HFF-Myc (cell line): ENCODE measurements at places on chromosomes 2 and 18.

DNA sequence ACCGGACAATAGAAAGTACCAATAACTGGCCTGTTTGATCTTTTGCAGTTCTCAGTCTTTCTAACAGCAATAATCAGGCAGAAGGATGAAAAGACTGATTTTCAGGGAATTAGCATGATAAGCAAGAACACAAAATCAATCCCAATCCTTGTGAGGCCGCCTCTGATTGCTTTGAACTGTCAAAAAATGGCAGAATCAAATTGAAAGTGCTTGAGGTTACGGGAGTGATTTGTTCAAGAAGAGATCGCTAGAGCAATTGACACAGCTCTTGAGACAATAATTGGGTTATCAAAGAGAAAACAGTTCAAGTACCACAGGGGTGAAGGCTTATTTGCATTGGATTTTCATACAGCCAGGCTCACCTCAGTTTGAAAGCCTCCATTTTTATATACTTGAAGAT, 663.4 kb downstream of the ARHGAP15 start:
- no peak for DNase-seq

GRCh38 chr2:239470151-239470900, 69.5 kb upstream of the HDAC4 start:
- no peak for DNase-seq

GRCh38 chr2:128714851-128715312, 396.2 kb upstream of the HS6ST1 start:
- DNase-seq, result no peak

DNA sequence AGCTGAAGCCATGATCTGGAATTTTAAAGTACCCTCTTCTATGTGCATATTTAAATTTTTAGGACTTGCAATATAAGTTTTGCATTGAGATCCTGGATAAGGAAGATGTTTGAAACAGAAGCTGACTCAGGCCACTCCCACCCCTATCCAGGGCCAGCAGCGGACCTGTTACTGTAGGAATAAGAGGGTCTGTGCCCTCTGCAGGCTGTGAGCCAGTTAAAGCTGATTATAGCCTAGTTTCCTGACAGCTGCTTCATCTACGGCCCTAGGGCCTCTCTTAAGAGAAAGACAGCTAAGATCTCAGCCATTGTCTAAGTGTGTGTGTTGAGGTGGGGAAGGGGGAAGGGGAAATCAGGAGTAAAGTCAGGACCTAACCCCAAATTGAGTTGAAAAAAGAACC, 234.0 kb downstream of the HAUS1 start:
- no peak for DNase-seq

DNA sequence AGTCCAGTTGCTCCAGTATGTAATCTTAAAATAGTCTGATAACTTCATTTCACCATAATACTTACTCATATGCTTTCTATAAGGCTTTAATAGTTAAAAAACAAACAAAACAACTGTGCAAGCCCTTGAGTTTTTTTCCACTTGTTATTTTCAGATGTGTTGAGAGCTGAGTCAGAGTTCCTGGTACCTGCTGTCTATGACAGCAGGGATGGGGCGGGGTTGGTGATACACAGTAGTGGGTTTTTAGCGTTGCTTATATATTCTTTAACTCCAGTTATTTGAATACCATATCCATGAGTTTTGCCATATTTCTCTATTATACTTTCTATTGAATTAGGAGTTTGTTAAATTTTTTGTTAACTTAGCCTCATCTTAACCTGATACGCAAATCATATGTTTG, 5.0 kb downstream of the NAPG start:
- no peak for DNase-seq

GRCh38 chr2:191289049-191289448, 43.8 kb downstream of the MYO1B start:
- no peak for DNase-seq

DNA sequence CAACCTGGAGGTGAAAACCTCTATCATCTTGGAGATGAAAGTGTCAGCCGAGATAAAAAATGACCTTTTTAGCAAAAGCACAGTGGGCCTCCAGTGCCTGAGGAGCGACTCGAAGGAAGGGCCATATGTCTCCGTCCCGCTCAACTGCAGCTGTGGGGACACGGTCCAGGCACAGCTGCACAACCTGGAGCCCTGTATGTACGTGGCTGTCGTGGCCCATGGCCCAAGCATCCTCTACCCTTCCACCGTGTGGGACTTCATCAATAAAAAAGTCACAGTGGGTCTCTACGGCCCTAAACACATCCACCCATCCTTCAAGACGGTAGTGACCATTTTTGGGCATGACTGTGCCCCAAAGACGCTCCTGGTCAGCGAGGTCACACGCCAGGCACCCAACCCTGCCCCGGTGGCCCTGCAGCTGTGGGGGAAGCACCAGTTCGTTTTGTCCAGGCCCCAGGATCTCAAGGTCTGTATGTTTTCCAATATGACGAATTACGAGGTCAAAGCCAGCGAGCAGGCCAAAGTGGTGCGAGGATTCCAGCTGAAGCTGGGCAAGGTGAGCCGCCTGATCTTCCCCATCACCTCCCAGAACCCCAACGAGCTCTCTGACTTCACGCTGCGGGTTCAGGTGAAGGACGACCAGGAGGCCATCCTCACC, 90.2 kb downstream of the SH3BP4 start:
- DNase-seq, result no peak

DNA sequence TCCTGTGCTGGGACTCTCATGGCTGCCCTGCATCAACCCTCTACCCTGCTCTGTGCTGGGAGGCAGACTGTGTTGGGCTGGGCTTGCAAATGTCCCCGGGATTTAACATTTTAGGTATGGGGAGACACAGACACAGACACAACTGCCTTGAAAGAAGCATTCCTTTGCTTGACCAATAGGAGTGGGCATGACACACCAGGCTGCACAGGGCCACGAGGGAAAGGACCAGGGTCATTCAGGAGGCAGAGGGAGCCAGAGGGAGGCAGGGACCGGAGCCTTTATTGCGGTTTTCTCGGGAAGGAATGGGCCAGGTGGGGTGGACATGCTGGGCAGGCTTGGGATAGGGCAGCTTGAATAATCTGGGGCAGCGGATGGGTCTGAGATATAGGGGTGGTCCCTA, 238.7 kb upstream of the COPS8 start:
- DNase-seq, result no peak

- DNase-seq, result no peak
These were observed 138.9 kb downstream of the PMAIP1 start for GRCh38 chr18:60038731-60039130.

DNA sequence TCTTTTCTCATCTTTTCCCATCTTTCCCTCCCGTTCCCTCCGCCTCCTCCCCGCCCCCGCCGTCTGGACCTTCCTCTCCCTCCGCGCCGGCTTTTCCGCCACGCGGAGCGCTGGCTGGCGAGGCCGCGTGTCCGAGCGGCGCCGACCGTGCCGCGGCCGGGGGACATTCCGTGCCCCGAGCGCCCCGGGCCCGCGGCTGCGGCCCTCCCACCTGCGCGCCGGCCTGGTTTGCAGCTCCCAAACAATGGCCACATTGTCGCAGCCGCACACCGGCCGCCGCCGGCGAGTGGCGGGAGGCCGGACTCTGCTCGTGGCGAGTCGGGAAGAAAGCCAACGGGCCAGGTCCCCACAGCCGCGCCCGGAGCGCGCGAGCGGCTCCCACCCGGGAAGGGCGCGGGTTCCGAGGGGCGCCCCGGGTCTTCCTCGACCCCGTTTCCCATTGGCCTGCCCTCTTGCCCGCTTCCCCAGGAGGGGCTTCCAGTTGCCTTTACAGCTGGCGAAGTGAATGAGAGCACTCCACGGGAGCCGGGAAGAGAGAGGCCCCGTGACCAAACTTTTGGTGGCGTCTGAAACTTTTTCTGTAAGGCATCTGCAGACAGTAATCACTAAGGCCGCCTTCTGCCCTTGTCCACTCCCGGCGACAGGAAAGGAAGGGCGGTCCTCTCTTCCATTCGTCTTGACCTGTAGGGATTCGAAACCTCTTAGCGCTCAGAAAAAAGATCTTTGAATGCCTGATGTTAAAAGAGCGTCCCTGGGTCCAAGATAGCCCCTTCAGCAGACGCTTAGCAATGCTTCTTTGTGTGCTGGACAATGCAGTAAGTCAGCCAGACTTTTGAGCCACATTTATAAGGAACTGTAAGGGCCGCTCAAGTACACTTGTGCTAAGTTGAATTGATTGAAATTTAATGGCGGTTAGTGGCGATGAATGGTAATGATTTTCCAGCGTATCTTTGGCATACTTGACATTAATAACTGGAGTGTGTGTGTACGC, 6.2 kb downstream of the GLI2 start:
- no peak for DNase-seq

GRCh38 chr2:112870841-112871835, 34.6 kb upstream of the IL1B start:
- DNase-seq, result no peak
